ENCODE measurements at places on chromosomes 3 and 15.

DNA sequence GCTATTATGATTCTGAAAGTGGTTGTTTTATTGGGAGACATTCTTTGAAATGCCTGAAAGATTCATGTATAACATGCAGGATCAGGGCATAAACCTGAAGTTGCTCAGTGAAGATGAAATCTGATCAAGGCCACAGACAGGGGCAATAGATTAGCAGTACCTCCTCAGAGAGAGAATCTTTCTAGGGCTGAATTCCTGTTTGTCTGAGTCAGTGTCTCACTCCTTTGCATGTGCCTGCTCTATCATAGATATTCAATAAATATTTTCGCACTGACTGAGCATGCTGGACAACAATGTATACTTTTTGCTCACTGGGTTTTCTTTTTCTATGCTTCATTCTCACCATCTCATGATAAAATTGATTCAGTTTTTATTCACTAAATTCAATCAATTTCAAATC is 49.8 kb upstream of the PFN2 start:
- DNase-seq = no peak

DNA sequence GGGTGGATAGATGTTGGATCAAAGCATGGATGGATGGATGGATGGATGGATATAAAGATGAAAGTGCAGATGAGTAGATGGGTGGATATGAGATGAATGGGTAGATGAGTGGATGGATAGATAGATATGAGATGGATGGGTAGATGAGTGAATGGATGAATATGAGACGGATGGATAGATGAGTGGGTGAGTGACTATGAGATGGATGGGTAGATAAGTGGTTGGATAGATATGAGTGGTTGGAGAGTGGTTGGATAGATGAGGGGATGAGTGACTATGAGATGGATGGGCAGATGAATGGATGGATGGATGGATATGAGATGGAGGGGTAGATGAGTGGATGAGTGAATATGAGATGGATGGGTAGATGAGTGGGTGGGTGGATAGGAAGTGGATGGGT is 204.6 kb upstream of the TLE3 start:
- no peak for DNase-seq

GRCh38 chr3:65575376-65575840 is 463.3 kb downstream of the MAGI1 start:
- DNase-seq = peak; percentile 25

DNA sequence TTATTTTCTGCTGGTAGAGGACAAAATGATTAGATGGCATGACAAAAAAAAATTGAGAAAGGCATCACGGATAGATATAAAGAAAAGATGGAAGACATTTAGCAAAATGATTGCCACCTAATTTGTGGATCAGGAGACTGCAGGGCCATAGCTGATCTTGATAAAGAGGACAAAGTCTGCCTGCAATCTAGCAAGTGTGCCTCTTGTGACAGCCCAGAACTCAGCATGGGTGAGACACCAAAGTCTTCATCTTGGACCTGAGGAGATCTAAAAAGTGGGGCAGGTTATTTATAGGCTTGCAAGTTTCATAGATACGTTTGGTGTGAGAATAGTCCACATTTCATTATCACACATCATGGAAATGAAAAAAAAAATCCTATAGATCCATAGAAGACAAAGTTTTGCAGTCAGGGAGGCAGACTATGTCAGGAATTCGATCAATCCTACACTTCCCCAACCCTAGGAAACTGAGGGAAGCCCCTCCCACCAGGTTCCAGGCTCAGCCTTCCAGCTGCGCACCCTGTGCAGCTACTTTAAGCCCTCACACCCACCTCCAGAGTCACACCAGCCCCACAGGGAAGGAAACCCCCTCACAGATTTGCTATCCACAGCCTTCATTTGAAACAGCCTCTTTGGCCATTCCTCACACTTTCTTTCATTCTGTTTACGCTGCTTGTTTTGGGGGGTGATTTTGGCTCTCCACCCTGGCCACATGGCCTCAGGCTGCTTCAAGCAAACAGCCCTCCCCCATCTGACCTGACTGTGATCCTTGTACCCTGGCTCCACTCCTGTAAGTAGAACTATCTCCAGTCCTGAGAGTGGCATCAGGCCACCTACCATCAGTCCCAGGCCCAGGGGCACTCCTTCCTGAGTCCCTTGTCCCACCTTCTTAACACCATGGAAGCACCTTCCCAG is 28.1 kb upstream of the KLHL6 start:
- no peak for DNase-seq

GRCh38 chr3:109363634-109364033 is 26.3 kb upstream of the DPPA4 start:
- no peak for DNase-seq

- no peak for DNase-seq
These were observed 58.5 kb upstream of the RAP2B start for GRCh38 chr3:153103406-153103945.

GRCh38 chr15:78316283-78317083 is 17.1 kb upstream of the SKIC8 start:
- DNase-seq = no peak

GRCh38 chr3:139117883-139118760 is 73.4 kb upstream of the PRR23C start:
- no peak for DNase-seq

GRCh38 chr3:48568476-48568875 is 4.9 kb upstream of the UCN2 start:
- no peak for DNase-seq

DNA sequence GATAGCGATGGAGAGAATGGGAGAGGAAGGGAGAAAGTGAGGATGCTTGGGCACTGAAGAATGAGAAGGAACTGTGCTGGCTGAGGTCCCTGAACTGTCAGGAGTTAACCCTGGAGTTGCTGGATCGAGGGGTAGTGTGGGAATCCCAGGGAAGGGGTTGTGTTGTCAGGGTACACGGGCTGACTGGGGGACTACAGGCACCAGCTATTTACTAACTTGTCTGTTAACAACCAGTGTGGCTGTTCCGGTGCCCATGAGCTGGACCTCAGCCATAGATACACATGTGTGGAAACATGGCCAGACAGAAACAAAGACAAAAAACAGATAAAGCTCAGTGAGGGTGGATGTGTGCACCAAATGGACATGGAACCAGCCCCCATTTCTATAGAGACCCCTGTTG is 55.1 kb downstream of the GASK1A start:
- no peak for DNase-seq

DNA sequence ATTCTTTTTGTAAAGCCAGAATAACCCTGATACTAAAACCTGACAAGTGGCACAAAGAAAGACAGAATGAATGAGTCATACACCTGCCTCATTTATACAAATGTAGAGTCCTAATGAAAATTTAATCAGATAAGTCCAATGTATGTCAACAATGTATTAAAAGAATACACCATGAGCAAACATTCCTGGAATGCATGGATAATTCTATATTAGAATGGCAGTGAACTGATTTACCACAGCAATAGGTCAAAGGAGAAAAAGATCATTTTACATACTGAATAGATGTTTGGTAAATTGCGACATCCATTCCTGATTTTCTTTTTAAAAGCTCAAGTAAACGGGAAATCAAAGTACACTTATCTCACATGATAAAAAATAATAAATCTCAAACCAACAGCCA is 11.2 kb upstream of the LOXL1 start:
- DNase-seq = no peak

DNA sequence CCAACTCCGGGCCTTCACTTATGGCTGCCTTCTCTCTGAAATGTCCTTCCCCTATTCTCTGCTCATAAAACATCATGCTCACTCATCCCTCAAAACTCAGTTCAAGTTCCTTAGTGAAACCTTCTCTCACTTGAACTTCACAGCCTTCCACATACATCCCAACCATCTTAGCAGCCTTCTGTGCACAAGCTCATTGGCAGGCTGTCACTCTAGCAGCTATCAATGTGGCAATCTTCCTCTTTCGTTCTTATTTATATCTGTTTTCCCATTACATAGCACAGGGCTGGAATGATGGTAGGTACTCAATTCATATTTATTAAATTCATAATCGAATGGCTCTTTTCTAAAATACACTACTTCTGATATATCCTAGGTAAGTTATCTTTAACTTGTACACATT is 66.4 kb upstream of the MCTP2 start:
- no peak for DNase-seq

GRCh38 chr3:31924610-31925270 is 56.3 kb downstream of the OSBPL10 start:
- no peak for DNase-seq

GRCh38 chr15:88267720-88268119 is 11.2 kb upstream of the NTRK3 start:
- no peak for DNase-seq

DNA sequence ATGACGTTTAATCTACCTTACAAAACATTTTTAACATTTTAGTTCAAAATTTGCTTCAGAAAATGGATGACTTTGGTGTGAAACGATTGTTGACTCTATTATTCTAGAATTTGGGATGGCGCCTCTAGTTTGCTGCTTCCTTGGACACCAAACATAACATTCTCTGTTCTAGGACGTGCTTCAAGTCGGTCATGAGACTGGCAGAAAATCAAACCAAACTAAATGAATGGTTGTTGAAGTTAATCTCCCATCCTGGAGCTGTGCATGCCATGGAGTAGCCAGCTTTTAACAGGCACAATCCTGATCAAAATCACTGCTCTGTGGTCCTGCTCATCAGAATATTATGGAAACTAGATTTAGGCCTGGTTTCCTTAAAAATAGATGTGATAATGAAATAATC is 9.6 kb upstream of the LRRFIP2 start:
- DNase-seq = peak; percentile 90

DNA sequence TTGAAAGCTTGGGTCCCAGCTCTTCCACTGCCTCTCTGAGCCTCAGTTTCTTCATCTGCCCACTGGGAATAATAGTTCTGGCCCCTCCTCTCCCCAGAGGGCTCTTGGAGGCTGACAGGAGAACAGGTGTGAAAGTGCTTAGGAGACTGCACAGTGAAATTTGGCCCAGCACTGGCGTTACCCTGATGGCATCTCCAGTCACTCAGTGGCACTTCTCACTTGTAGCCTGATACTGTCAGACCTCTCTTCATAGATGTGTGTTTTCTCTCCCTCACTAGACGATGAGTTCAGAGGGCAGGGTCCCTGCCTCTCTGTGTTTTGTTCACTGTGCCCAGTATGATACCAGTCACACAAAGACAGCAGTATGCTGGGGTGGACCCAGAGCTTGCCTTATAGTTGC is 22.2 kb upstream of the IGDCC3 start:
- DNase-seq = no peak

DNA sequence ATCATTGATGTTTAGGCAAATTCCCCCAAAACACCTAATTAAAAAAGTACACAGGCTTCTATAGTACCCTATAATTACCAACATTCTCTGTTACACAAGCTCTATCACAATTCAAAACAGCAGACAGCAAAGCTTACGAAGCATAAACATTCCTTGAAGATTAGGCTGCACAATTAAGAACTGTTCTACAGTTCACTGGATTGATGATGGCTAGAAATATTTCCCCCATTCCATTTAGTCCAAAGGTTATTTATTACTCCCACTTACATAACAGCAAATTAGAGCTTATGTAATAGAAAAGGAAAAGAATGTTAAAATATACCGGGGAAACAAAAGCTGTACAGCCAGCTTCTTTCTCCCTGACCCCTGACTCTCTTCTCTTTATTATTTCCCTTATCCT is 49.3 kb downstream of the UACA start:
- no peak for DNase-seq

- no peak for DNase-seq
These were observed 84.6 kb downstream of the GREM1 start for GRCh38 chr15:32802286-32802936.

DNA sequence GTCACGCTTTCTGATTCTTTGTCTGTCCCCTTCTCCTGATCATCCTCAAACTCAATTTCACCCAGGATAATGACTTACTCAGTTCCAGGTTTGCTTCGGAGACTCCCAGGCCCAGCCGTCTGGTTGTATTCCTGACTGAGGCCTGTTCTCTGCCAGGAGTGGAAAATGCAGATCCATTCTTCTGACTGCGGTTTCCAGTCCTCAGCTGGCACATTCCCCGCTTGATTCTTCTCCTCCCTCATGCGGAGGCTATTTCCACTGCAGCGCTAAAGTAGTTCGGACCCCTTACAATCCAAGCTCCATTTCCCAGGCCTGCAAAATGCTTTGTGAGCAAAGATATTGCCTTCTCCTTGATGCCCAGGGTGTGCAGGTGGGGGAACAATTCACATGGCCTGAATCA is 47.2 kb upstream of the GALNT15 start:
- no peak for DNase-seq

DNA sequence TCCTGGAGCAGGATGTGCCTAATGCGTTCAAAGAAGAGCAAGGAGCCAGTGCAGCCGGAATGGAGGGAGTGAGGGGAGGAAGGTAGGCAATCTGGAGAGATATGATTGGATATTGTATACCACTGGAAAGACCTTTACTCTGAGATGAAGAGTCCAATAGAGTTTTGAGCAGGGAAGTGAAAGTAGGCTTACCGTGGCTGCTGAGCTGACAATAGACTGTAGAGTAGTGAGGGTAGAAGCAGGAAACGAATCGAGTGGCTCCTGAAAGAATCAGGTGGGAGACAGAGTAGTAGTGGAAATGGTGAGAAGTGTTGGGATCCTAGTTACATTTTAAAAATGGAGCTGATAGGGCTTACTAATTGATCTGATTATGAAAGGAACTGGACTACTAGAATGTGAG is 51.8 kb upstream of the NUDT16 start:
- DNase-seq = no peak

Measured in foreskin melanocyte (primary cell).